ENCODE measurements at places on chromosomes 16 and 17.

- DNase-seq = no peak
Measured at GRCh38 chr16:23327836-23328235, 25.7 kb downstream of the SCNN1B start.

DNA sequence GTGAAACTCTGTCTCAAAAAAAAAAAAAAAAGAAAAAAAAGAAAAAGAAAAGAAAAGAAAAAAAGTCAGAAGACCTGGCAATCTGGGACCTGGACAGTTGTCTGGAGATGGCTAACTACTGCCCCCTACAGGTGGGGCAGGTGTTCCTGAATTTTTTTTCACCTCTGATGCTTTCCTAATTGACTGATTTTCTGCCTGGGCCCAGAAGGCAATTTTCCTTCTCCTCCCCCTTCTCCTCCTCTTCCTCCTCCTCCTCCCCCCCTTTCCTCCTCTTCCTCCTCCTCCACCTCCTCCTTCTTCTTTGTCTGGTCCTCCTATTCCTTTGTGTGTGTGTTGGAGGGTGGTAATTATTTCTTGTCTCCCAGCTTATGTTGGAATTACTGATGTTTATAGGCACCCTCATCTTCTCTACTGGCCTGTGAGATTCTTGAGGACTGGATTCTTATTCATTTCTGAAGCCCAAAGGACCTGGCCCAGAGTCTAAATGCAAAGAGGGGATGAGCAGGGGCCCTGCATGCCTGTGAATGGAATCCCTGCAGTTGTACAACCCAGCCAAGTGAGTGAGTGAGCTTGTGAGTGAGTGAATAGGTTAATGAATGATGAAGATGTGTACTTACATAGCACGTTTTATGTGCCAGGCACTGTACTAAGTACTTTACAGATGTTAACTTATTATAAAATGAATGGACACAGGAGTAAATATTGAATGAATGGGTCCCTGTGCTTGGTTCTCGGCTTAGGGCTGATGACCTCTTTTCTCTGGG is 26.9 kb downstream of the IRX5 start:
- DNase-seq = no peak

GRCh38 chr17:77369544-77369971 is 228.8 kb downstream of the SEC14L1 start:
- no peak for DNase-seq

- DNase-seq = no peak
Measured at GRCh38 chr16:68377667-68378393, 67.0 kb downstream of the PRMT7 start.

- no peak for DNase-seq
Measured at GRCh38 chr17:16140854-16141253, 74.5 kb downstream of the NCOR1 start.

- no peak for DNase-seq
Measured at GRCh38 chr17:74798239-74798707, 22.1 kb upstream of the NAT9 start.

DNA sequence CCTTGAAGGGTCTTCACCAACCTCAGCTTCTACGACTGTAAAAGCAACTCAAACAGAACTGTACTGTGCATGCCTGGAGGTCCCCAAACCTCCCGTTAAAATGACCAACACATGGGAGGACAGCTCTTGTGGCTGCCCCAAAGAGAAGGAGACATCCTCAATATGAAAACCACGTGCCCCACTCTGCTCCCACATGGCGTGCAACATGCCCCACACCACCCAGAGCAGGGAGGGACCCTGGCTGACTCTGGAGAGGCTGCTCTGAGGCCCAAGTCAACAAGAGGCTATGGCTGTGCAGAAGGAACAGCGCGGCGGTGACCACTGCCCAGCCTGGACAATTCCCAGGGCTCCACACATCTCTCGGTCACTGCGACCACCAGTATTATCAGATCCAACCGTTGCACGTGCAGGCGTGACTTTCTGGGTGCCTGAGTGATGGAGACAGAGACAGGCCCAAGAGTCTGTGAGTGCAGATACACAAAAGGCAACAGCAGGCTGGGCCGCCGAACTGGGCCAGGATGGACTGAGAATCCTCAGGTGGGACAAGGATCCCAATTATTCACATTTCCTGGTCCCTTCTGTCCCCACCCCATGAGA is 1.4 kb downstream of the PLD6 start:
- DNase-seq = no peak

All from DMS 273 treated with DMSO at 0.1 percent for 48 hours (cell line).